ENCODE measurements at places on chromosomes 7 and 10.
A peak's percentile ranks its signal among the peaks of the same experiment; 100 is the strongest.

GRCh38 chr7:32588657-32589056 lies 93.4 kb downstream of the AVL9 start:
- no peak for DNase-seq

GRCh38 chr10:120328647-120329046 lies 128.4 kb upstream of the PLPP4 start:
- DNase-seq: no peak

- no peak for DNase-seq
Observed at GRCh38 chr7:115009736-115010440, 88.0 kb downstream of the MDFIC start.

GRCh38 chr10:6191569-6191968 lies 11.2 kb upstream of the PFKFB3 start:
- no peak for DNase-seq

- DNase-seq: peak; percentile 52
Observed at GRCh38 chr10:16891375-16892313, 74.4 kb upstream of the RSU1 start.

DNA sequence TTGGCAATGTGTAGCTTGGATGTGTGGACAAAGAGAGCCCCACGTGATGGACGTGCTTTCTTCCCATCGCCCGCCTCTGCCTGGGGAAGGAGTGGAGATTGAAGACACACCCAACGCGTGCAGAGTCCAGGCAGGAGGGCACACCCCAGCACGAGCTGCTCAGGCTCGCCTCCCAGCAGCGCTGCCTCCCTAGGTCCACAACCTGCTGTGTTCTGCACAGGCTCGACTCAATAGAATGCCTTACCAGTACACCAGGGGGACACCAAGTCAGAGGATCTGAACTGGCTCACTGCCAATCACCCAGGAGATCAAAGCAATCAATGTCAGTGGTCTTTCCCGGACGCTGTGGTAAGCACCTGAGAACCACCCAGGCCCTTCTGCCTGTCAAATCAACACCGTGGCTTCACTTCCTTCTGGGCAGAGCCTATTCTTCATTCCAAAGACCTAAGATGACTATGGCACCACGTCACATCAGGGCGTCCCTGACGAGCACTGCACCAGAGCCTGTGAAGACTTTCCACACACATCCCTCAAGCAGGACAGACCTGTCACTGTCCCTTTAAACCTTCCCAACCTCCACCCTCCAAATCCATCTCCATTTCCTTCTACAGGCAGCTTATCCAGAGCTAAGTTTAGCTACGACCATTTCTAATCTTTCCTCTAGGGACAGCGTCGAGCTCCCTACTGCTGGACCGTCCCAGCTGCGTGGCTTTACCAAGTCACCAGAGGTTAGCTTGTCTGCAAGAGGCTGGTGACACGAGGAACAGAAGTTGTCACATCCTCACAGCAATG lies 72.3 kb downstream of the AMZ1 start:
- DNase-seq: peak; percentile 28

GRCh38 chr7:26090927-26091519 lies 61.0 kb upstream of the NFE2L3 start:
- no peak for DNase-seq

GRCh38 chr7:50292763-50293162 lies 11.8 kb upstream of the IKZF1 start:
- DNase-seq: no peak

DNA sequence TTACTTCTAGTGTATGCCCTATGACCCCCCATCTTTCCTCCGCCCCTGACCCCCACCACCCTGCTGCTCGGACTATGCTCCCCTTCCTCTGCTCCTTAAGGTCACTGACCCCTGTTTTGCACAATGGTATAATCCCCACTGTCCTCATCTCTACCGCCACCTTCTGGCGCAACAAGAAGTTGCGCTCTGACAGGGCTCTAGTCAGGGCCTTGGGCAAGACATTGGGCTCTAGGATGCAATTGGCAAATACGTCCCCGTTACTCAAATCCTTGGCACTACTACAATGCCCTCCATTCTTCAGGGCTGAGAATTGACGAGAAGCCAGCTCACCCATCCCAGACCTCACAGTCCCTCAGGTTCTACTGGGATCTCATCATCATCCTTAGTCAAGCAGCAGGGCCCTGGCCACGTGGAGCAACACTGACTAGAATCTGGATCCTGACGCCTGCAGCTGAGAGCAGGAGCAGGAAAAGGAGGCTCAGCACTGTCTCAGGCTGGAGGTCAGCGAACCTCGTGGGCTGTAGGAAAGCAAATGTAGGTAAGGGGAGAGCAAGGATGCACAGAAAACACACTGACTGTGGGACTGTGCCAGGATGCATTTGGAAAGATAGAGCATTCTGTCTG lies 10.6 kb downstream of the LRIT2 start:
- no peak for DNase-seq

DNA sequence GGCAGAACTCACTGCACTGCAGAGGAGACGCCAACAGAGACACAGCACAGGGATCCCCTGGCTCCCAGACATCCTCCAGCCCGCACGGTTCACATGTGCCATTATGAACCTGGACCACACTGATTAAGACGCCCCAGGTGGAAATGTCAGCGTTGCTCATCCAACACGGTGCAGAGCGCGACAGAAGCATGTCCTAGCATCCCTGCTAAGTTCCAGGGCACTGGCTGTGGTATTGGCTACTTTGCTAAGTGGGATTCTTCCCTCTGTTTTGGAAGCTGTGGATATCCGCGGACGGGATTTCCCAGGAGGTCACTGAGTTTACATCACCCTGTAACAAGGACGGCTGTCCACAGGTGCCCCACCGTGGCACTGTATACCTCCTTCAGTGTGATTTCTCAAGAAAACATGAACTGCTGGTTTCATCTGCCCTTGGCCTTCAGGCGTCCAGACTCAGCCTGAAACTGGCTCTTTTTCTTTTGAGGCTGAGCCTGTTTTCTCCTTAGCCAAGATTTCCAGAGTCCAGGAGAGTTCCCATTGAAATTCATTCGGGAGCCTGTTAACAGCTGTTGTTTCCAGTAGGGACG lies 324.0 kb downstream of the WDR37 start:
- no peak for DNase-seq

DNA sequence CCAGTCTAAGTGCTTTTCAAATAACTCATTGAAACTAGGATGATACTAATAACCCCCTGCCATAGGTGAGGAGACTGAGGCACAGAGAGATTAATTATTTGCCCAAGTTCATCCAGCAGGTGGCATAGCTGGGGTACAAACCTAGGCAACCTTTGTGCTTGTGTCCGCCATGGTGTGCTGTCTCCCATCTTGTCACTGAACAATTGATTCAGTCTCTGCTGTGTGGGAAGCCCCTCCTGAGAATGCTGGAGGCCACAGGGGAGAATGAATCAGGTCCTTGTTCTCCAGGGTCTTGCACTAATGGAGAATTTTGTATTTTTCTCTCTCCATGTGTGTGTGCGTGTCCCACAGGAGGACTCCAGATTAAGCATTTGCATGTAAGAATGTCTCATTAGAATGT lies 15.8 kb upstream of the TMEM236 start:
- DNase-seq: peak; percentile 11

GRCh38 chr7:45459476-45459875 lies 114.7 kb upstream of the ADCY1 start:
- DNase-seq: no peak

DNA sequence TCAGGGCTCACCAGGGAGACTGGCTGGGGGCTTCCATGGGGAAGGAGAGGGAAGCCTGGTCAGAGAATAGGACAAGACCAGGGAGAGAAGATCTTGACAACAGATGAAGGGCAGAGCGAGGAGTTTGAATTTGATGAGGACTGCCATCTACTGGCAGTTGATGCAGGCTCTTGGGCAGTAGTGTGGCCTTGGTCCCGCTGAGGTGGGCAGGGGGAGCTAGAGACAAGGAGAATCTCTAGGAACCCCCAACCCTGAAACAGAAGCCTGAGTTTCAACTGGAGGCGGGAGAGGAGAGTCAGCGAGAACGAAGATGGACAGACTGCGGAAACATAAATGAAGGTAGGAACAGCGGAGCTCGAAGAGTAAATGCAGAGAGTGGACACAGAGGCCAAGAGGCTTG lies 81.0 kb downstream of the PPP1R3C start:
- peak; percentile 43 for DNase-seq

DNA sequence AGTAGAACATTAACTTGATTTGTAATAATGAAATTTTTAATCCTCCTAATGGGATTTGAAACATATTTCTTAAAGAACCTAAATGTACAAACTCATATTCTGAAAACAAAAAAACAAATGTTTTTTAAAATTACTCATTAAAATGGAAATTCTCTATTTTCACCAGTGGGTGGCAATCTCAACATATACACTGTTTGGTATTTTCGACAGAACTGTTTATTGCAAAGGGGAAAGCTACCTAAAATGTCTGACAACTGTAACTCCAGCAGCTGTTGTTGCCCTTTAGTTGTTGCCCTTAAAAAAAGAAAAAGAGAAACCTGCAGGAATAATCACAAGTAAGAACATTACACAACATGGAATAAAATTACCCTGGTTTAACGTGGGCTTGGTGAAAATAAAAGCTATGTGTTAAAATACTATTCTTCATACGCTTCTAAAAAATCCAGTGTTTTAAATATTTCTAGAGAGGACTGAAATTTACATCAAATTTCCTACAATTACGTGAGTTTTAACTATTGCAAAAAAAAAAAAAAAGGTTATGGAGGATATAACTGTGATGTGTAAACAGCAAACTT lies 54.5 kb downstream of the COL1A2 start:
- DNase-seq: no peak

DNA sequence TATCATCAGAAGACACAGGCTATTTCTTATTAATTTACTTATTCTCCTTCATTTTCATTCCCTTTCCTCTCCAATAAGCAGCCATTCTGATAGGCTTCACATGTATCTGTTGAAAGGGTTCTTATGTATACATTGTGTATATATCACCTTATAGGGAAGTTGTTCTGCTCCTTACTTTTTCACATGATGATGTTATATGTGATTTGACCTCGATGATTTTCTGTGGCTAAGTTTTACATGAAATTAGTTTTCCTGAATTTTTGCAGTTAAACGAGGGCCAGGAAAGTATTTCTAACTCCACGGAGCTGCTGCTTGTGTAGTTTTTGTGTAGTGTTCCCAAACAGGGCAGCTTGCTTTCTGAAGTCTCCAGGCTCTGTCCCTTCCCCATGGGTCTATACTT lies 84.5 kb downstream of the SH2D4B start:
- no peak for DNase-seq

- no peak for DNase-seq
Observed at GRCh38 chr7:17030559-17030958, 148.8 kb upstream of the AGR3 start.

DNA sequence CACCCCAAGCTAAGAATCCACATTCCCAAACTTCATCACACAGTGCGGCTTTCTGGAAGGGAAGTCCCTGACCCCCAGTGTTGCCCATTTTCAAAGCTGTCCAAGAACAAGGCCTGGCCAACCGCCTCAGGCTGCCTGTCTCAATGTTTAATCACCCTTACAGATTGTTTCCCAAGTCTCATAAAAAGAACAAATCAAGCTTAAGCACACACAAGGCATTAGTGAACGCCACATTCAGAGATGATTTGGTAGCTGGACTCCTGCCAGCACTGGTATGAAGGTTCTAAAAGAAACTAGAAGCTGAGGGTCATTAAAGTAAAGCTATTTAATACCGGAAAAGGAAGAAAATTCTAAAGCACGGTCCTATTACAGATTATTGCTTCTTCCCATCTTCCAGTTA lies 35.6 kb downstream of the C10orf90 start:
- DNase-seq: no peak

DNA sequence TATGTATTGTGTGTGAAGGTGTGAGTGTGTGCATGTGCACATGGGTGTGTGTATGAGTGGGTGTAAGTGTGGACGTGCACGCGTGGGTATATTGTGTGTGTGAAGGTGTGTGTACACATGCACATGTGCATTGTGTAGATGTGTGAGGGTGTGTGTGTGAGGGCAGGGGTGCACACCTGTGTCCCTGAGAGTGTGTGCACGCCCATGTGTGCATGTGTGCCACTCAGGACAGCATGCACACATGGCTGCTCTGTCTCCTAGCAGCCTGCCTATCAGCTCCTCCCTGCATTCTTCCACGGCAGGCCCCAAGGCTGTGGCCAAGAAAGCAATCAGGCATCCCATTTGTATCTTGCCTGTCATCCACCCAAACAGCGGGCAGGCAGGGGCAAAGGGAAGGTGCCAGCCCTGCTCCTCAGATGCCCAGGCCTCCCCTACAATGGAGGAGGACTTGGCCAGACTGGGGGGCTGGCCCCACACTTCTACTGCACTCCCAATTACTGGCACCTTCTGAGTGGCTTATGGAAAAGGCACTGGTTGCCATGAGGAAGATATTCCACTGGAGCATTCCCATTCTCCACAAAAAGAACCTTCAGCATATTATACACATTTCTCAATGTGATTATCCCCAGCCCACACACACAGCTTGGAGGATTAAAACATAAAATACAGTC lies 380.4 kb upstream of the ZMIZ1 start:
- DNase-seq: no peak

DNA sequence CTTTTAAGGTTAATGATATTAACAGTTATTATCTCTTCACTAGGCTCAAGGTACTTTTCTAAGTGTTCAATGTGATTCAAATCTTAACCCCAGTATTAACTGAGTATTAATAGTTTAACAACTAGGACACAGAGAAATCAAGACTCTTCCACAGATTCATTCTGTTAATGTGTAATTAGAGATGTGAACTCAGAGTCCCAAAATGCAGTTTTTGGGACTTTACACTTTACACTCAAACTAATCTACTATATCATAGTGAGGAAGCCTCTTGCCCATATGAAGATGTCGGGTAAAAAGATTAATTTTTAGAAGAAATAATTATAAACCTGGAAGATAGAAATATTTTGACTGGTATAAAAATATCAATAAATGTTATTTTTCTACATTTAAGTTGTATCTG lies 644.5 kb upstream of the LRRTM3 start:
- no peak for DNase-seq

- no peak for DNase-seq
Observed at GRCh38 chr7:73478549-73478948, 43.5 kb downstream of the BAZ1B start.

DNA sequence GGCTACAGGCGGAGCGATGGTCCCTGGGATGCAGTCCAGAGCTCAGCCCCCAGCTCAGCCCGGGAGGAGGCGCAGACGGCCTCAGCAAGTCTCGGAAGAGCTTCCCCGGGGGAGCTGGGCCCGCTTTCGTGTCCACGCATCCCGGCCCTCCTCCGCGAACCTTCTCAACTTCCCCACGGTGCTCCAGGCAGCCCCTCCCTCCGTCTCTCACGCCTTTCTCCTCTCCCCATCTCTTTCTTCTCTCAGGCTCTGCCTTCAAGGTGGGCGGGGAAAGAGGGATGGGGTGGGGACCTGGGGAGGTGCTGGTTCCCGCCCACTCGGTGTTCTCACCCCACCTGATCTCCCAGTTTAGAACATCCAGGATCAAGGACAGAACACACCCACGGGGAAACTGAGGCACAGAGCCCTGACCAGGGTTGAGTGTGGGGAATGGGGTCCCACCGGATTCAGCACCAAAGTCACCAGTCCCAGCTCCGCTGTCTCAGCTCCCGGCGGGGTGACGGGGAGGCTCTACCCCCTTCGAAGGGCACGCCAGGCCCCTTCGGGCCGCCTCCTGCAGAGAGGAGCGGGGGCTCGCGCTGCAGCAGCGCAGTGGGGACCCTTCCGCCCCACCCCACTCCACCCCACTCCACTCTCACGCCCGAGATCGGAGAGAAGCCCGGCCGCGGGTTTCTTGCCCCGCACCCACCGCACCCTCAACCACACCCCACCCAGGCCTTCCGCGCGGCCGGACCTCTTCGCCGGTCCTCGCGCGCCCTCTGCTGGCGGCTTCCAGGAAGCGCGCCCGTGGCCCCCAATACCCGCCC lies 18.2 kb downstream of the POLL start:
- peak; percentile 84 for DNase-seq
